Stimulated activated CD4-positive, alpha-beta T cell treated with anti-CD3 and anti-CD28 coated beads, Interleukin-12 subunit alpha, Interleukin-12 subunit beta, amount 100 ng/mL, for 24 hours (primary cell): ENCODE measurements at places on chromosomes 5 and 9.

- no peak for DNase-seq
These were observed 504.3 kb downstream of the AGTPBP1 start for GRCh38 chr9:85237478-85237877.

DNA sequence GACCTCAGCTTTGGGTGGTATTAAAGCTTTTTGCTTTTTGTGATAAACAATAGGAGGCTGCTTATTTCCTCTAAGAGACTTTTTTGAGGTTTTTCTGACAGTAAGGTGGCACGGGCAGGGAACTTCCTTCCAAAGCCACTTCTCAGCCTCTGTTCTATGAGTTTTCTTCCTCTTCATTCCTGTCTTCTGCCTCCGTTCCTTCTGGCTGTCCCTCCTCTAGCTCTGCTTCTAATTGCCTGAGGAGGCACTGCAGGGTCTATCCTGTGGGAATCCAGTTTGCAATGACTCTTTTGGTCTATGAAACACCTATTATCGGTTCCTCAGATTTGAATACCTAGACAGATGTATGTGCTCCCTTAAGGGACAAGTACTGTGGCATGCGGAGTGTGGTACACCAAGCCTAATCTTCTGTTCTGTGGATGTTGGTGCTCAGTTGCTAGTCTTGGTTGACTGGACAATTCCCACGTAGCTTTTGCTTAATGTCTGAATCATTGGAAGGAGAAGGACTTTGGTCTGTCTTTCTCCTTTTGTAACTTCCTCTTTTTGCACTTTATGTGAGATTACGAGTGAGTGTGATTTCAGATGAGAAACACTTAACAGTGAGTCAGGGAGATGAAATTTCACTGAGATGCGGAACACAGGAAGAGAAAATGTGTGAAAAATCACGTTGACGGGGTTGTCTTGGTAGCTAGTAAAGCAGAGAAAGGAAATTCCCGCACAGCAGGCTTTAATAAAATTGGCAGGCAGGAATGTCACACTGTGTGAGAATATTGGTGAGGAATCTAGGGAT is 305.2 kb downstream of the EFNA5 start:
- DNase-seq: no peak

- no peak for DNase-seq
These were observed 6.9 kb downstream of the GM2A start for GRCh38 chr5:151259931-151260330.

DNA sequence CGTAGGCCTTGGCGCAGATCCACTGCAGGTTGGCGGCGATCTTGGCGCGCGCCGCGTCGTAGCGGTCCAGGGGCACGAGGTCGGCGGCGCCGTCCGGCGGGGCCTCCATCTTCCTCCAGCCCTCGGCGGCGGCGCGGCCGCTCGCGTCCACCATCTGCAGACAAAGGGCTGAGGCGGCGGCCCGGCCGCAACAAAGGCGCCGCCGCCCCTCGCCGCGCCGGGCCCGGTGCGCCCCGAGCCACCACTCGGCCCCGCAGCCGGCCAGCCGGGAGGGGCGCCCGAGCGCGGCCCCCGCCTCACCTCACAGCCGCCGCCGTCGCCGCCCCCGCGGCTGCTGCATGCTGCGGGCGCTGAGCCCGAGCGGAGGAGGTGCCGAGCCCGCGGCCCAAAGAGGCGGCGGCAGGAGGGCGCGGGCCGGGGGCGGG is 328 bp downstream of the CAMSAP1 start:
- DNase-seq: no peak

DNA sequence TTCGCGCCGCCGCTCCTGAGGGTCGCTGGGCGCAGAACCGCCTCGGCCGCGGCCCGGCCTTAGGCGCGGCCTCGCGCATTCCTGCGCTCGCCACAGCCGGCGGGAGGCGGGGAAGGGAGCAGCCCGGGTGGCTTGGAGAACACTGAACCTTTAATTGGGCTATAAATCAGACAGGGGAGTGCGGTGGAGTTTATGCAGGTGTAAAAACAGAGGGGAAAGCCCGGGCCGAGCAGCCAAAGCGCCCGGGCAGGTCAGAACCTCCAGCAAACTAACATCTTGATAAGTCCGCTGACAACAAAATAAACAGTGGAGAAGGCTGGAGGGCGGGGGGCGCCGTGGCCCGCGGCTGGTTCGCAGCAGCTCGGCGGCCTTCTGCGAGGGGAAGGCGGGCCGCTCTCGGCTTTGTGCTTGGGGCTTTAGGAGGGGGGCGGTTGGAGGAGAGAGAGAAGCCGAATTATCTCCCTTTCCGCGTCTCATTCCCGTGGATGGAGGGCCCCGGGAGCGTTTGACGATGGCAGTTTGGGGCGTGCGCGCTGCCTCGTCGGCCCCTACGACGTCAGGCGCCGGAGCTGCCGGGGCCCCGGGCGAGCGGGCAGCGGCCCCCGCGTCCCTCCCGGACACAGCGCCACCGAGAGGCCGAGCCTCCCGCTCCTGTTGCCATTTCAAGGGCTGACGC is 11.3 kb downstream of the FOXD1 start:
- no peak for DNase-seq

DNA sequence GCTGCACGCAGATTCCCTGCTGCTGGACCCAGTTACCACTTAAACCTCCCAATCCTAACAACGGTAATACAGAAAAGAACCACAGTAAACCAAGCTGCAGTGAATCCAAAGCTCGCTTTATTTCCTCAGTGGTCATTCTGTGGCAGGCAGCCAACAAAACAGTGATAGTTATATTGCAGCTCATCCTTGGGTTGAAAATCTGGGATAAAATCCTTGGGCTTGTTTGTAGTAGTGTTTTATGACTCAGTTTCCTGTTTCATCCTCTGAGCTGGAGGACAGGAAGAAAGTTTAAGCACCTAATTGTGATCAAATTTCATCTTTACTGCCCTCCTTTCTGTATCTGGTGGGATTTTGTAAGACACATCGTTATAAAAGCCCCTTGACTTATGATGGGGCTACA is 31.4 kb downstream of the HMGCR start:
- DNase-seq: no peak
